ENCODE measurements at places on chromosomes 7 and 10. TPM values are rescaled to one million over a fixed set of nuclear protein-coding genes. Genes with fewer than 3 reads are reported as not detected.
A peak's percentile ranks its signal among the peaks of the same experiment; 100 is the strongest.

DNA sequence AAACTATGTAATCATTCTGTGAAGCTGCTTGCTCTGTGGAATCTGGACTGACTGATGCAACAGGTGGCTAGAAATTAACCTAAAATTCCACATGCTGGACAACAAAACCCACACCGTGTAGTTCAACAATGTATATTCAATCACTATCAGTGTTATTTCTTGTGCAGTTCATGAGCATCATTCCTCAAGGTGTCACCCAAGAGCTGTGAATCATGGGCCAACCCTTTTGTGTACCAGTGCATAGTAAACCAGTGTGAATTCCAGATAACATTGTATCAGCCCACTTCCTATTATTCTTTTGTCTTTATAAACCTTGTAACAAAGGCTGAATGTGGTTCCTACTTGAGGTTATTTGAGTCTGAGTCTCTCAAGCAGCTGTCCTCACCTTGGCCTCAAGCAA, 905.2 kb upstream of the ZNF722 start:
- DNase-seq, result no peak

GRCh38 chr7:10998996-10999757, 25.5 kb downstream of the PHF14 start:
- DNase-seq, result no peak

- DNase-seq, result no peak
Observed at GRCh38 chr7:156732091-156732625, 91.6 kb downstream of the RNF32 start.

ACBD7 gene
- polyA plus RNA-seq, result 2.2 TPM

GRCh38 chr10:38094158-38094926, at the start of gene ZNF37A:
Gene ZNF37A, plus strand, starts transcription at chr10:38094337. Its CDS starts 2,281 bp downstream, at chr10:38096618.
- peak; percentile 97 for DNase-seq

GRCh38 chr10:110226926-110227641, 19.7 kb downstream of the MXI1 start:
- DNase-seq, result peak; percentile 74

CAMK2G gene
- polyA plus RNA-seq, result 44.6 TPM

DNA sequence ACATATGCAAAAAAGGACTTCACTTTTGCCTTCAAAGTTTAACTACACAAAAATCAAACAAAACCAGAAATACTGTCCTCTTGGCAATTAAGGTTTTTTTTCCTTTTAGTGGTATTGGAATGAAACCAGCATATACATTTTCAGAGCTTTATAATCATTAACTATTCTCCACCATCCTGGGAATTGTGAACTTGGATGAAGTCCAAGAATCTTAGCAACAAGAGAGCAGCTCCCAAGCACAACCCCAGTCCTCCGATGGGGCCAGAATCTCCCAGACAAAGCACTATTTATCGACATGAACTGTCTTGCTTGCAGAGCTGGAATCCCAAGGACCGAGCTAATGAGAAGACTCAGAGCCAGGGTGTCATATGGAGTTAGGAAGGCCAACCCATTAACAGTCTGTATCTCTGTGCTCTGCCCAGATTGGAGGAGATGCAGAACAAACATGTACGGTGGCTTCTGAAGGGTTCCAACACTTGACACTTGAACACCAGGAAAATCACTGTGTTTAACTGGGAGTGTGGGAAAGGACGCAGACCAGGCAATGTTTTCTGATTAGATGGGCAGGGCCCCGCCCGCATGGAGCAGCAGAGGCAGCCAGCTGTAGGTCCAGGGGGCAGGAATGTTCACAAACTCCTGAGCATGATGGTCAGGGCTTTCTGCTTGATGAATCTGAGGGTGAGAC, 35.5 kb downstream of the PPP1R3C start:
- DNase-seq, result peak; percentile 68

TMED4 gene
- polyA plus RNA-seq, result 164 TPM

DNA sequence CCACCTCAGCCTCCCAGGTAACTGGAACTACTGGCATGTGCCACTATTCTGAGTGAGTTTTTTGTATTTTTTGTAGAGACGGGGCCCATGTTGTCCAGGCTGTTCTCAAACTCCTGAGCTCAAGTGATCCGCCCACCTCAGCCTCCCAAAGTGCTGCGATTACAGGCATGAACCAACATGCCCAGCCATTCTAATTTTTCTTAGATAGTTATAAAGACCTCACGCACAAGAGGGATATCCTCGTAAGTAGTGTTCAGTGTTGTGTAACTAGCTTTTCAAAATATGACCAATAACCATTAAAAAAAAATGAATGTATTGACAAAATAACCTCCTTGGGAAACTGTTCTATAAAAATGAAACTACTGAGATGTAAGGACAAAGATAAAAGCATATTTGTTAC, 90.5 kb upstream of the FERD3L start:
- DNase-seq, result no peak

DNA sequence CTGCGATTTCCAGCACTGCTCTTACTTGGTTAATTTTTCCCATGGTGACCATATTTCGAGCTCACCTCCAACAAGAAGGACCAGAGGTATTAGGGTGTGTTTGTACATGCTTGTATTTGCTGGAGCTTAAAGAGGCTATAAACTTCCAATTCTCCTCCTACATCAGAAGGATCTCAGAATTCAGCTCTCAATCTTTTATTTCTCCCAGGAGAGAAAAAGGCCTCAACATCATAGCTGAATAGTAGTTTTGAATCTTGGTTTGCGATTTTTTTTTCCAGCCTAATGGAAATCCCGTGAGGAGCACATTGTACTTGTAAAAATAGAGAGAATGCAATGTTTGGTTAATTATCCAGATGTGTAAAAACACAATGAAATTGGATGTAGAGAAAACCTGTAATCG, 69.7 kb downstream of the CPVL start:
- no peak for DNase-seq

- DNase-seq, result no peak
Observed at GRCh38 chr10:73997461-73997786, 492 bp upstream of the VCL start.

- DNase-seq, result no peak
Observed at GRCh38 chr7:17472939-17473338, 174.5 kb downstream of the AHR start.

GRCh38 chr7:83487801-83488200, 161.1 kb downstream of the SEMA3E start:
- no peak for DNase-seq

- no peak for DNase-seq
Observed at GRCh38 chr10:48579251-48579960, 25.5 kb downstream of the ARHGAP22 start.

DNA sequence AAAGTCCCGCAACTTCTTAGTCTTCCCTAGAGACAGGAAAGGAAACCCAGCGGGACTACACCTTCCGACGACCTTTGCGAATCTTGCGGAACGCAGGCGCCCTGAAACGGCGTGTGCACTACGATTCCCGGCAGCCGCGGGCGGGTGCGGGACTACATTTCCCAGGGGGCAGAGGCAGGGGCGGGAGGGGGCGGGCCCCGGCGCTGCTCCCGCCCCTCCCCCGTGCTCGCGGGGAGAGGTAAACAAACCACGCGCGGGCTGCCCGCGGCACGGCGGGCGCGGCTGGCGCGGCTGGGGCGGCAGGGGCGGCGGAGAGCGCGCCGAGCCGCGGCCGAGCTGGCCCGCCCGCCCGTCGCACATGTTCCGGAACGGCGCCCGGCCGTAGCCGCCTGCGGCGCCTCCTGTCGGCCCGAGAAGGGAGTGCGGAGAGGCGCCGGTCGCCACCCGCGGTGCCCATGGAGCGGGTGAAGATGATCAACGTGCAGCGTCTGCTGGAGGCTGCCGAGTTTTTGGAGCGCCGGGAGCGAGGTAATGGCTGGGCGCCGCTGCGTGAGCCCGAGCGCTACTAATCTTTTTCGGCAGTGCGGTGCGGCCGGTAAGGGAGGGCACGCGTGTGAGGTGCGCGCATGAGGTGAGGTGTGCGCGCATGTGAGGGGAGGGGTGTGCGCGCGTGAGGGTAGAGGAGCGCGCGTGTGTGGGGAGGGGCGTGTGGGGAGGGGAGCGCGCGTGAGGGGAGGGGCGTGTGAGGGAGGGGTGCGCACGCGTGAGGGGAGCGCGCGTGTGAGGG, 18.5 kb downstream of the MXI1 start:
- peak; percentile 97 for DNase-seq

GRCh38 chr7:30642789-30643188, 39.5 kb downstream of the CRHR2 start:
- peak; percentile 37 for DNase-seq

- no peak for DNase-seq
Observed at GRCh38 chr7:71896535-71896934, 515.6 kb downstream of the CALN1 start.

PPP1R17 gene
- polyA plus RNA-seq, result not detected

GRCh38 chr10:80619036-80619435, 81.3 kb downstream of the SH2D4B start:
- no peak for DNase-seq

PAX4 gene
- 2.8 TPM for polyA plus RNA-seq

GRCh38 chr10:103204353-103205255, 11.5 kb upstream of the NT5C2 start:
- DNase-seq, result no peak

DNA sequence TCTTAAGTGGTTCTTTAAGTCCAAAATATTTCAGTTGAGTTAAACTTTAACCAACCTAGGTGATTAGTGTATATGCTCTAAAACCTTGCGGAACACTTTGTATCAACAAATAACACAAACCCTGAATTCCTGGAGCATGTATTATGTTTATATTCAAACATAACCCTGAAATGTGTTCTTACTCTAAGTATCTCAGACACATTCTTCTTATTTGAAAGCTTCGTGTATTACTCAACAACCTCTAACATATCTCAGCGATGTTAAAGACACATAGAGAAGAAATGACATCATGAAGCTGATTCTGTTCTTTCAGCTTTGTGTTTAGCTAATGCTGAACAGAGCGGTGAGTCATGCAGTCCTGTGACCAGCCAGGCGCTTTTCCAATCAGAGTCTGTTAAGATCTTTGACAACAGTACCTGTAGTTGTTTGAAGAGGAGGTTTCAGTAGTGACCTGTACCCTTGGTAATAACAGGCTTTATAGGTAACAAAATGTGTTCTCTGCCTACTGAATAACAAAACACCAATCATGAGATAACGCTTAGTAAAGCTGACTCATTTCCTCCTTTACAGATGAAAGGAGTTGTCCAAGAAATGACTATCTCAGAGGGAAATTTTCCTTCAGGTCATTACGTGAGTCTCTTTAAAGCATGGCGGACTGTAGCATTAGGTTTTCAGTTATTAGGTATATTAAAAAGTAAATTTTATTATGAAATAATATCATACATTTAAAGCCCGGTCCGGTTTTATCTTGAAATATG, 67.3 kb upstream of the KLF6 start:
- peak; percentile 97 for DNase-seq

DNA sequence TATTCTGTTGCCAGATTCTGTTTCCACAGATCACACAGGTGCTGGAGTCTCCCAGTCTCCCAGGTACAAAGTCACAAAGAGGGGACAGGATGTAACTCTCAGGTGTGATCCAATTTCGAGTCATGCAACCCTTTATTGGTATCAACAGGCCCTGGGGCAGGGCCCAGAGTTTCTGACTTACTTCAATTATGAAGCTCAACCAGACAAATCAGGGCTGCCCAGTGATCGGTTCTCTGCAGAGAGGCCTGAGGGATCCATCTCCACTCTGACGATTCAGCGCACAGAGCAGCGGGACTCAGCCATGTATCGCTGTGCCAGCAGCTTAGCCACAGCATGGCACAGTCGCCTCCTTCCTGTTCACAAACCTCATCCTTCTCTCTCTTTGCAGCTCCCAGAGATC, 237.5 kb upstream of the PRSS1 start:
- no peak for DNase-seq

RNLS gene
- 19.5 TPM for polyA plus RNA-seq

GRCh38 chr10:110221721-110222261, 14.4 kb downstream of the MXI1 start:
- DNase-seq, result peak; percentile 72

GRCh38 chr10:74150204-74150989, at the start of gene AP3M1:
Gene AP3M1, minus strand, starts transcription at chr10:74150828. Its CDS starts 12,449 bp downstream, at chr10:74138379.
- DNase-seq, result no peak

DNA sequence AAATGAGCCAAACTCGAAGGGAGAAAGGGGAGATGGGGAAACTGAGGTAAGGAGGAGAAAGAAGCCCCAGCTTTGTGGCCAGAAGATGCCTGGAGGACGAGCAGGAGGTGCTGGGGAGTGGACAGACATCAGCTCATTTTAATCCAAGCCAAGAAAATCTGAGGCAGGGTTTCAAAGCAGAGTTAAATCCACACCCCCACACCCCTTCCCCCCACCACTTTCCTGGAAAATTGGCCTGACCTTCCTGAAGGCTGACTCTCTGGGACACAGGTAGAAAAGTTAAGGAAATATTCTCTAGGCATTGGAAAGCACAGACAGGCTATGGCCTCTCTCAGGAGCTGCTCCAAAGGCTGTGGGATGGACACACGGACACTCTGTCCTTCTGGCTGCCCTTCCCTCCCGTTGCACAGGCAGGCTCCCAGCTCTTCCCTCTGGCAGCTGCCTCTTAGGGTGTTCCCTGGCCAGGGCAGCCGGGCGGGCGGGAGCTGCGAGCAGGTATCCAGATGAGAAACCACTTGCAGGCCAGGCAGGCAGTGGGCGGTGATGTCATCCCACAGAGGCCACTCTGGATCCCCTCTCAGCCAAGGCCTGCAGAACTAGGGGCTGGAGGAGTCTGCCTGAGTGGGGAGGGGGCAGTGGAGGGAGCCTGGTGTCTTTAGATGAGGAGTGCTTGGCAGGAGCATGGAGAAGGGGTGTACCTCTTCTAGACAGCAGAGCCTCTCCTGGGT, 171.8 kb downstream of the NEURL1 start:
- no peak for DNase-seq

DNA sequence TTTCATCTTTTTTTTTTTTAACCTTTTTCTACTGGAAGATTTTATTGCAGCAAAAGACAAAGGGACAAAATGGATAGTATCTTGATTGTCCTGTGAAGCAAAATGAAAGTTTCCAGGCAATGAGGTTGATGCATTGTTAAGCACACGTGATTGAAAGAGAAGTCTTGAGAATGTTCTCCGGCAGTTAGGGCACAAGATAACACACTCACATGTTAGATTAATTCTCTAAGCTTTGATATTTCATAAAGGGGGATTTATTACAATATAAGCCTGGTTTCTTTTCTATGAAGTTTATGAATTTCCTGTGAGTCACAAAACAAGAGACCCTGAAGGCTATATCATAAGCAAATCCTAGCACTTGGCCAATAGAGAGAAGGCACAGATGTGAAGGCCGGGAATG, 93.4 kb upstream of the ARMC3 start:
- no peak for DNase-seq

DNA sequence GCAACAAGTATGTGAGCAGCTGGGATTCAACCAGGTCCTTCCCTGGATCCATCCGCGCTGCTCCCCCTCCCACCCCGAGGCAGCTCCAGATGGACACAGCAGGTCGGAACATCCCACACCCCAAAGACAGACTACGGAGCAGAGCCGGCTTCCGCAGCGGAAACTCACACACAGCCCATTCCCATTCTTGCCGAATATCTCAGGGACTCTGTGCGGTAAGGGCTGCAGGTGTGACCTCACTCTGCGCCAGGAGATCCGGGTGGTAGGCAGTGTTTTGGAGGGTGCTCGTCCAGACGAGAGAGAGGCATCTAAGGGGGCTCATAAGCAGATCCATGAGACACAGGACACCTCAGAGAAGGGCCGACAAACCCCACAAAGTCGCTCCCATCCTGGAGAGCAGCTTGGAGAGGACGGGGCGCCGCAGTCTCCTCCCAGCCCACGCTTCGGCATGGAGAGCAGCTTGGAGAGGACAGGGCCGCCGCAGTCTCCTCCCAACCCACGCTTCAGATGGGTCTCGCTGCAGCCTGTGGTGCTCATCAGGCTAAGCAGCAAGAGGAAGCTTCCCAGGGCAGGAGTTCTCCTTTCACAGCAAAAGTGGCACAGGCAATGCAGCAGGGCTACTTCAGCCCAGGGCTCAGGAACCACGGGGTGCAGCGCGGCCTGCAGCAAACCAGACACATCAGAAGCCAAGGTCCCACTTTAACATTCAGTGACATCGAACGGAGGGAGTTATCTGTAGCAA, 179.9 kb downstream of the DIP2C start:
- no peak for DNase-seq

- DNase-seq, result no peak
Observed at GRCh38 chr7:106231856-106232490, 52.8 kb downstream of the NAMPT start.

All from large intestine (tissue), 12 donors.